ENCODE measurements at places on chromosomes 3 and 15.

DNA sequence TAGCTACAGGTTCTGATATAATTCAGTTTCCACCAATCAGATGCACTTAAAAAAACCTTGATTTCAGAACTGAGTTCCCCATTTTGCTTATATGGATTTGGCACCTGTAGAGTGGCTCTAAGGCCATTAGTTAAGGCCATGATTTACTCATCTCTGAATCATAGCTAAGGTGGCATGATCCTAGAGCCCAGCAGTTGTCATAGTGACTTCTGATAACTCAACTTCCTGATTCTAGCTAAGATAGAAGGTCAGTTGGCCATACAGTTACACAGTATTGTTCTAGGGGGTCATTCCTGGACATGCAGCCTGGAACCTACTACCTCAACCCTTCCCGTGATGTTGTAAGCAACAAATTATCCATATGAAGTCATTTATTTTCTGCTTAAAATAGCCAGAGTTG is 15.9 kb upstream of the TMEM87A start:
- H3K36me3 ChIP-seq: peaks cover 16% of the 10 kb centered on the region
- H3K27ac ChIP-seq: no peak overlapping the region
- DNase-seq: no peak
- no peaks in the 10 kb centered on the region for H3K27me3 ChIP-seq
- no peaks in the 10 kb centered on the region for H3K4me1 ChIP-seq

GRCh38 chr3:10548992-10549391 is 43.6 kb upstream of the ATP2B2 start:
- H3K27me3 ChIP-seq: peaks cover 31% of the 10 kb centered on the region
- H3K36me3 ChIP-seq: no peaks in the 10 kb centered on the region
- H3K4me1 ChIP-seq: peaks cover 10% of the 10 kb centered on the region
- no peak for DNase-seq
- no peak overlapping the region for H3K27ac ChIP-seq

DNA sequence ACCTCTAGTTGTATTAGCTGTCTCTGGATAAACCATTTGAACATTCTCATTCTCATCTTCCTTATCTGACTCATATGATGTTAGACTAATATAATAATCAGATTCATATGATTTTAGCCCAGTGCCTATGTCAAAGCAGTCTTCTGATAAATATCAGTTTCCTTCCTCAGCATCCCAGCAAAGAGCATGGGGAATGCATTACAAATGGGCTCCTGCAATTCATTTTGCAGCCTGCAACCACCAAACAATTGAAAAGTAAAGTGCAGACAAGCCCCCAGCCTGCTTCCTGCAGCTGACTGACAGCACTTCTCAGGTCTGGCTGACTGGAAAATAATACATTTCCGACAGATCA is 78.2 kb upstream of the STAC start:
- no peak for DNase-seq
- no peaks in the 10 kb centered on the region for H3K4me1 ChIP-seq
- no peaks in the 10 kb centered on the region for H3K27me3 ChIP-seq
- H3K4me3 ChIP-seq: no peak overlapping the region

GRCh38 chr15:91849180-91849579 is 4.3 kb upstream of the SLCO3A1 start:
- H3K27me3 ChIP-seq: peaks cover 14% of the 10 kb centered on the region
- H3K36me3 ChIP-seq: no peaks in the 10 kb centered on the region
- peaks cover 29% of the 10 kb centered on the region for H3K4me1 ChIP-seq
- H3K4me3 ChIP-seq: peak overlapping the region; percentile 82
- no peak for DNase-seq

GRCh38 chr3:150324245-150324644 is 83.9 kb upstream of the TSC22D2 start:
- no peak for DNase-seq
- H3K4me3 ChIP-seq: no peak overlapping the region
- H3K27ac ChIP-seq: no peak overlapping the region
- peaks cover 40% of the 10 kb centered on the region for H3K27me3 ChIP-seq
- no peaks in the 10 kb centered on the region for H3K4me1 ChIP-seq
- peaks cover 2% of the 10 kb centered on the region for H3K36me3 ChIP-seq

DNA sequence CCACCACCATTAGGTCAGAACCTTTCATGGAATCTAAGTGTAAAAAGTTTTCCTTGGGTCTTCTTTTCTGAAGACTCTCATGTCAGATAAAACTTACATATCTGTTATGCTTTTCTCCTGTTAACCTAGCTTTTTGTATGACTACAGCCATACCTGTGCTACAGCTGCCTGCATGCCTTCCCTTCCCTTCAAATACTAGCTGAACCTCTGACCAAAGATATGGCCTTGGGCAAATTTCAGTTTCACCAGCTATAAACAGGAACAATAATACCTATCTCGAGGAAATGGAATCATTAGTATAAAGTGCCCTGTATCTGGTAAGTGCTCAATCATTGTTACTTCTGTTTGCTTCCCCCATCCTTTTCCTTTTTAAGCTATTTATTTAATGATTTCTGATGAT is 25.0 kb downstream of the GLB1 start:
- DNase-seq: no peak
- H3K27ac ChIP-seq: peak overlapping the region; percentile 91
- H3K4me3 ChIP-seq: no peak overlapping the region
- peaks cover 42% of the 10 kb centered on the region for H3K4me1 ChIP-seq
- peaks cover 6% of the 10 kb centered on the region for H3K36me3 ChIP-seq
- H3K27me3 ChIP-seq: no peaks in the 10 kb centered on the region

DNA sequence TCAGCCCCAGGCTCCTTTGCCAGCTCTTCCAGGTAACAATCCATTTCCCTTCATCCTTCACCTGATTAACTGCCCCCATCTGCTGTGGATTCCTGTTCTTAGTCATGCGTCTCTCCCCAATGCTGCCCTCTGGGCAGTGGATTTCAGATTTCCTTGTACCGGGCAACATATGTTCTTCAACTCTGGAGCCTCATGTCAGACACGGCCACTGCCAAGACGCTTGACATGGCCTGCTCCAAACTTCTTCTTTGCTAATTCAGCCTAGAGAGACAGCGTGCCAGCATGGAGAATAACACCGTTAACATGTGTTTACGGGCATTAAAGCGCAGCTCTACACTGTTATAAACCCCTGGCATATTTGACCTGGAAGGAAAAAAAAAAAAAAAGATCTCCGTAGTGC is 1035.1 kb upstream of the NR2F2 start:
- no peak overlapping the region for H3K27ac ChIP-seq
- H3K36me3 ChIP-seq: no peaks in the 10 kb centered on the region
- DNase-seq: no peak
- H3K27me3 ChIP-seq: peaks cover 26% of the 10 kb centered on the region

DNA sequence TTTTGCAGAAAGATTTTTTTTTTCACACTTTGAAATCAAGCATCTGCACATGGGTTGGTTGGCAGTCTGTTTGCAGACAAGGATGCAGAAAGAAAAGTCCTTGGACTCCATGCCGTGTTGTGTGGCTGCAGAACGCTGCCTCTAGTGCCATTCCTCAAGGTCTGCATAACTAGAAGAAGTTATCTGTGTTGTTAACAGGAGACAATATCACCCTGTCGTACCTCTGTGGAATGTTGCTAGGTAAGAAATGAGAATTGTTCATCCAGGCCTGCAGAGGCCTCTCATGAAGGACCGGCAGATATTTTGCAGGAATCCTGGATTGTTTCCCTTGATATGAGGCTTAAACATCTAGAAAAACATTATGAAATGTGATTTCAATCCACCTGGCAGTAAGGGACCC is 58.5 kb upstream of the PPARG start:
- no peak overlapping the region for H3K4me3 ChIP-seq
- H3K27me3 ChIP-seq: peaks cover 50% of the 10 kb centered on the region
- H3K36me3 ChIP-seq: peaks cover 9% of the 10 kb centered on the region
- DNase-seq: no peak
- H3K27ac ChIP-seq: no peak overlapping the region

- no peak overlapping the region for H3K27ac ChIP-seq
- no peak for DNase-seq
- H3K27me3 ChIP-seq: peaks cover 9% of the 10 kb centered on the region
- H3K4me3 ChIP-seq: no peak overlapping the region
- no peaks in the 10 kb centered on the region for H3K36me3 ChIP-seq
- no peaks in the 10 kb centered on the region for H3K4me1 ChIP-seq
Measured at GRCh38 chr3:127079211-127079610, 96.3 kb downstream of the PLXNA1 start.

All from T-helper 17 cell (primary cell).